ENCODE measurements at places on chromosomes 1 and 21.

DNA sequence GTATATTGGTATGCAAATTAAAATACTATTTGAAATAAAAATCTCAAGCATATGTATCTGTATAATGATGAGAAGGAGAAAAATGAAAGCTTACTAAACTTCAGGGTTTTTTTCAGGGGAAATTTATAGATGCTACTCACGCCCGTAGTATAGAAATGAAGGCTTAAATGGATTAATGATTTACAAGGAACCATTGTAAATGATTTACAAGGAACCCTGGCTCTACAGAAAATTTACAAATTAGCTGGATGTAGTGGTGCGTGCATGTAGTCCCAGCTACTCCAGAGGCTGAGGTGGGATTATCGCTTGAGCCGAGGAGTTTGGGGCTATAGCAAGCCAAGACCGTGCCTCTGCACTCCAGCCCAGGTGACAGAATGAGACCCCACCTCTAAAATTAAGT lies 150.5 kb downstream of the PCBP3 start:
- DNase-seq = no peak

DNA sequence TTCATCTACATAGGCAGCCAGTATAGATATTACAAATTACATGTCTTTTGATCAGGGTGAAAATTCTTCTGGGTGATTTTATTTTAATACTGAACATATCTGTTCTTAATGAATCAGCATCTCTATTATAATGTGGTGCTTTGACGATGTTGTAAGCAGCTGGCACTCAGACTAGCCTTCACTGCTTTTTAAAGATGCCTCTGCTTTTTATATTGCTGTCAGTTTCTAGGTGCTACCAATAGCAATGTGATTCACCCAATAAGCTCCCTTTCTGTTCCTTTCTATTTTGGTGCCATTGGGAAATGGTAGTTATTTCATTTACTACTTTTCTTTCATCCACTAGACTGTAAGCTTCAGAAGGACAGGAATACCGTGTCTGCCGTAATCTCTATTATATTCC lies 11.1 kb upstream of the ANGPTL1 start:
- no peak for DNase-seq

DNA sequence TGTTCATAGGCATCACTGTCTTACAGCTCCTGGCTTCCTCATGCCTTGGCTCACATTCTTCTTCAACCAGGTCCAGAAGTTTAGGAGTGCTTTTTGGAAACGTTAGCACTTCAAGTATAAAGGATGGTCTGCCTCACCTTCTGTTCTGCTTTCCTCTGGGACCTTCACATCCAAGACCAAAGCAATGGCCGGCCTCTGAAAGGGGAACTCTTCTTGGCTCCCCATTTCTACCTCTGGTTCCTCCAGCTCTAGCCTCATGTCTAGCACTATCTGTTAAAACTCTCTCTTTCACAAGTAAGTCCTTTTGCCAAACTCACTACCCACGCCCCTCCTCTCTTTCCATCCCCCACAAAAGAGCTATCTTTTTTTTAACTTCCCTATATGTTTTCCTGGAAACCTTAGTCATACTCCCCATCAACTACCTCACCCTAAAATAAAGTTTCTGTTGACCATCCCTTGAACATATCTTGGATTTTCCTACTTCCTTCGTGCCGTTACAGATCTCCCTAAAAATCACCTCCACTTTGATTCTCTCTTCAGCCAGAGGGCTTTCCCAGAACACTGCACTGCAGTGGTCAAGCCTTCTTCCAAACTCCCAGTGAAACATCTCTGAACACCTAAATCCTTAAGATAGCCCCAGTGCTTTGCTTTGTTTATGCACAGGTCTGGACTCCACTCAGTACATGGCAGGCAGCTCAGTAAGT lies 7.9 kb downstream of the SORT1 start:
- peak; percentile 71 for DNase-seq

- no peak for DNase-seq
These were observed 29.6 kb upstream of the WASF2 start for GRCh38 chr1:27519331-27520258.

DNA sequence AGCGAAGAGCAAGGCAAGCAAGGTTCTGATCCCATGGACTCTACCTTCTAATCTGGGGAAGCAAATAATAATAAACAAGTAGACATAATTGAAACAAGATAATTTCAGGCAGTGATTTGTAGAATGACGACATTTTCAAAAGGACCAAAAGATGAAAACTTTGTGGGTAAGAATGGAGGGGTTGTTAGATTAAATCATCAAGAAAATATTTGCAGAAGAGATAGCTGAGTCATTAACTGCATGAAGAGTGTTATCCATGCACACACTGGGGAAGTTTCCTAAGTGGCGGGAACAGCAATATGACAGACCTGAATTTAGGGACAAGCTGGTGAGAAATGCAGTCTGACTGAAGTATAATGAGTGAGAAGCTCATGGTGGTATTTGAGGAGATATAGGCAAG lies 583.1 kb upstream of the RGS18 start:
- no peak for DNase-seq

- no peak for DNase-seq
These were observed 222.6 kb upstream of the DPYD start for GRCh38 chr1:98143403-98143802.

GRCh38 chr1:232590744-232591082 lies 39.2 kb downstream of the SIPA1L2 start:
- DNase-seq = no peak

DNA sequence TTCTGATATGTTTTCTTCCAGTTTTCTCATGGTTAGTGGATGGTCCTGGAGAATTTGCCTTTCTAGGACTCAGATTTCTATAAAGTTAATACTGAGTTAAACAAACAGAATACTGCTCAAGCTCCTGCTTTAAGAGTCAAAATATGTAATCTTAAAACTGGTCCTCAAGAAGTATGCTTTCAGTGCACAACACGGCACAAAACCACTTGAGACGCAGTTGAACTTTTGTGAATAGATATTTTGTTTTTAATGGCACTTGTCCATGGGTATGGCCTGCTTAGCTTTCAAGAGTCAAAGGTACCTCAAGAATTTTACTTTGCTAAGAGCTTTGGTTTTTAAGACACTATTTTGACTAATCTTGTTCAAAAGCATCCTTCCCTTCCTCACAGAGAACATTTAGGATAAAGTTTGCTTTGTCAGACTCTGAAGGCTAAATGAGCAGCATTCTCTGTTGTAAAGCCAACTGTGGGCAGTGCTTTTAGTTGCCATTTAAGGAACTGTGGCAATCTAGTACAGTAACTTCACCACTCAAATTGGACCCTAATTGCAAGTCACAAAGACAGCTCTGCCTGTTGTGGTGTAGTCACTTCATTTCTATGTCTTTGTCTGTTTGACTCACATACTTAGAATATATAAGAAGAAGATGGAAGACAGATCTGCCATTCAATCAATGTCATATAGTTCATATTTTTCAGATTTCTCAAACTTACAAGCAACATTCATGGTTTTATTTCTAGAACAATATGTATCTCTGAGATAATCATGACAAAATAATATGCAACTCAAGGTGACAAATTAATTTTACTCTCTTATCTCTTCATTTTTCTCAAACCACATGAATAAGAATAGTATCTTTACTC lies 28.8 kb downstream of the SAMD13 start:
- DNase-seq = no peak

- DNase-seq = no peak
These were observed 44.4 kb downstream of the DIPK1A start for GRCh38 chr1:92916899-92917298.

GRCh38 chr1:145702826-145703225 lies 4.3 kb downstream of the PDZK1 start:
- no peak for DNase-seq

GRCh38 chr1:197222025-197222685 lies 45.9 kb upstream of the CRB1 start:
- DNase-seq = no peak

GRCh38 chr1:163820766-163821165 lies 499.0 kb downstream of the NUF2 start:
- peak; percentile 1 for DNase-seq

DNA sequence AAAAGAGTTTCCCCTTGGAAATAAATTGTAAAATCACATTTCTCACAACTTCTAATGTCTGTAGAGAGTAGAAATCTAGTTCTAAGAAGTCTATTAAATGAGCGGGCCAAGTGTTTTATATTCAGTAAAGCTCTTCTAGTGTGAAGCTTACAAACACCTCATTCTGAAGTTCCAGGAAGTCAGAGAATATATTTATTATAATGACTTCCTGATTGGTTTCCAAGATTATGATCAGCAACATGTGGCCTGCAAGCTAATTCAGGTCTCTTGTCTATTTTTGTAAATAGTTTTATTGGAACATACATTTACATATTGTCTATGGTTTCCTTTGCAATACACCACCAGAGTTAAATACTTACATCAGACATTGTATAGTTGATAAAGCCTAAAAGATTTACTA lies 603.9 kb downstream of the AMY1C start:
- no peak for DNase-seq

DNA sequence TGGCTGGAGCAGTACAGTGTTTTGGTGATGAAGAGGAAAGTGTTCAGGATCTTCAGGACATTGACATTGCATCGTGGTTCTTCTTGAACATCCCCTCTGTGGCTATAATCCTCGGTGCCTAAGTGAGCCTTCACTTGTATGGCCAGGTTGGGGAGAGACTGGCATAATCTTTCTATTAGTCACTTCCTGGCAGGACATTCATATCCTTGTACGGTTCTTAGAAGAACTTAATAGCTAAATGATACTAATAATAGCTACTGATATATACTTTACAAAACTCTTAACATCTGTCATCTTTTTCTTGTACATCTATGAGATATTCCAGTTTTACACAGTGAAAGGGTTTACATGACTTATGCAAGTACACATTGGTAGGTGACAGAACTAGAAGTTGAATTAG lies 35.8 kb downstream of the CELF3 start:
- no peak for DNase-seq

GRCh38 chr1:24878045-24878444 lies 52.0 kb downstream of the RUNX3 start:
- DNase-seq = no peak

- no peak for DNase-seq
These were observed 55.0 kb upstream of the HMCN1 start for GRCh38 chr1:185679220-185679619.

GRCh38 chr1:110710314-110710713 lies 35.6 kb upstream of the KCNA3 start:
- DNase-seq = no peak

GRCh38 chr1:5340560-5341130 lies 651.6 kb downstream of the NPHP4 start:
- no peak for DNase-seq

GRCh38 chr1:204680461-204680860 lies 5.1 kb downstream of the LRRN2 start:
- no peak for DNase-seq

- peak; percentile 97 for DNase-seq
These were observed 107.1 kb downstream of the NIBAN1 start for GRCh38 chr1:184866991-184867788.

DNA sequence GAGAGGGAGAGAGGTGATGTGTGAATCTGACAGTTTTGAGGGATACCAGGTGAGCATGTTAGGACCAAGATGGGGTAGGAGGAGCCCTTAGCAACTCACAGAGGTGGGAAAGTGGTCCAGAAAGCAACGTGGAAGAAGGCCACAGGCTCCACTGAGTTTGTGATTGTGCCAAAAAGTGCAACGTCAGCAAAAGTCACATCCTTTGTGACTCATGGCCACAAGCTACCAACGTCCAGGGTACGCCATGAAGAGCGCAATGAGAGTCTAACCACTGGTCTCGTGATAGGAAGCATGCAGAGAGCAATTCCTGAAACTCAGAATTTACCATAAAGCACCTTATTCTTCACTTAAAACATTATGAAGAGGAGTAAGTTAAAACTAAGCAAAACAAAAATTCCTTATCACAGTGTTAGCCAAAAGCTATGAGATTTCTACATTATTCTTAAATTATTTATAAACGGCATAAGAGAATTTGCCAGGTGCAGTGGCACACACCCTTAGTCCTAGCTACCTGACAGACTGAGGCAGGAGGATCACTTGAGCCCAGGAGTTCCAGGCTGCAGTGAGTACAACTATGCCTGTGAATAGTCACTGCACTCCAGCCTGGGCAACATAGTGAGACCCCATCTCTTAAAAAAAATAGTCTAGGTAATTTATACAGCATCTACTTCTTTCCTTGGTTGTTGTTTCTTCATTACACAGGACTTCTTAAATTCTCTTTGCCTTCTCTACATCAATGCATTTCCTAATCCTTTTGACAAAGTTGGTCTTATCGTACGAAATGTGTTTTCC lies 55.2 kb downstream of the COLGALT2 start:
- DNase-seq = no peak

- no peak for DNase-seq
These were observed 134.9 kb upstream of the IPO9 start for GRCh38 chr1:201693890-201694607.

DNA sequence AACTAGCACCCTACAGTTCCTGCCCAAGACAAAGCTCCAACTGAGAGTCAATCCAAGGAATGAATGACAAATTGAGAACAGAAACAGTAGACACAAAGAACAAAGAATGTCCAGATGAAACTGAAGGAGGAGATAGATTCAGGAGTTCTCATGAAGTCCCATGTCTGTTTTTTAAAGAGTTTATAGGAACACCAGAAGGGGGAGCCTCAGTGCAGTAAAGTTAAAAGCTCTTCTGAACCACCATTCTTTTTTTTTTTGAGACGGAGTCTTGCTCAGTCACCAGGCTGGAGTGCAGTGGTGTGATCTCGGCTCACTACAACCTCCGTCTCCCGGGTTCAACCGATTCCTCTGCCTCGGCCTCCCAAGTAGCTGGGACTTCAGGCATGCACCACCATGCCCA lies 323.6 kb downstream of the MRPL39 start:
- peak; percentile 6 for DNase-seq

- no peak for DNase-seq
These were observed 88.7 kb downstream of the IARS2 start for GRCh38 chr1:220182656-220183055.

GRCh38 chr1:234208791-234209190 lies 164.5 kb upstream of the COA6 start:
- DNase-seq = no peak

DNA sequence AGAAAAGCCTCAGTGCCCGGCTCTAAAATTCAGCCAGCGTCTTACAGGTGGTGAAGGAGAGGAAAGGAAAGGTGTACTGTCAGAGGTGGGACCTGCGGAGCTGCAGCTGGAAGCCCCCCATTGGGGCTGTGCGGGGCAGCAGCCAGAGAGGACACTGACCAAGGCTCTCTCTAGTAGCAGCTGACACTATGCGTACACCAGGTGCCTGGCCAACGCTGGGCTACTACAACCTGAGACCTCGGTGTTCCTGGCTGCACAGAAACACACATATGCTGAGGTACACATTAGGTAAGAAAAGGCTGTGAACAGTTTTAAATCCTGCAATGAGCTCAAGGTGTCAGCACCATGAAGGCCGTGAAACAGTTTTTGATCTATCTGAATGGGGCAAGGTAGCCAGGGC lies 55.5 kb upstream of the EDN2 start:
- DNase-seq = no peak

Measured in AML-193 (cell line).